ENCODE measurements at places on chromosomes 2 and 18.

DNA sequence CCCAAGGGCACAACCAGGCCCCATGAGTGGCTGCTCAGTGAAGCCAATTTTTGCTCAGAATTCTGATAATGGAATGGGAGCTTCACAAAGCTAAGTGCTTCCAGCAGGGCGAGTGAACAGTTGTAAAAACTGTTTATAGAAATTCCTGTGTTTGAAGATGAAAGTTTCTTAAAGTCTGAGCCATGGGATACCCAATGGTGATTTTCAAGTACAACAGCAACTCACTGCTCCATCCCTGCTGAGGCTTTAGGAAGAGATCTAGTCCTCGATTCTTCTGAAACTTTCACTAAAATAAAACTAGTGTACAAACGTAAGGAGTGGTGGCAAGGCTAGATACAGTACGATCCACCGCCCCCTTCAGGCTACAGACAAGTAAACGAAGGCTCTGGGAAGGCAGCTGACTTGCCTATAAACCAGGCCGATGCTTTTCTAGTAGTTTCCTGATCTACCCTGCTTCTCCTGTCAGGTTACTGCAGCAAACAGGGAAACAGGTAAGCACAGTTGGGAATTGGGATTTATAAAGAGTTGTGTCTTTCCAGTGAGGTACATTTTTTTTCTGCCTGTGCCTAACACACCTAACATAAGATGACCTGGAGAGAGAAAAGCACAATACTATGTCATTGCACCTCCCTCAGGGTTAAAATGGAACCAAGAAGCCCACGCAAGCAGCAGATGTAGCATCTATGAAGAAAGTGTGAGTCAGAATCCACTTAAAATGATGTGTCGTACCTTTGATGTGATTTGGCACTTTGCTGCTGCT lies 108.7 kb downstream of the UXS1 start:
- DNase-seq: no peak

DNA sequence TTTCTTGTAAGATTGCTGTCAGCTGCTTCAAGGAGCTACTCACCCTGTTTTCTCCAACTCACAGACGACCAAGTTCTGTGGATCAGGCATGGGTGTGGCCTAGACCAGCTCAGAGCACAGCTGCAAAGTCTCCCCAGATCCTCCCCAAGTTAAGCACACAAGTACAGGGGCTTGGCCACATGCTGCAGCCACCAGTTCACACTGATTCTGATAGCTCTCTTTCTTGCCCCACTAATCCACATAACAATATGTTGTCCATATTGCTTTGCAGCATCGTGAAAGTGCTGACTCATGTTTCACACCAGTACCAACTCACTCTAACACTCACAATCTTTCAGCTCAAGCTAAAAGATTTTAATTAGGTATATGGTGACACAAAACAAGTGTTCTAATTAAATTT lies 437.0 kb downstream of the PARD3B start:
- DNase-seq: no peak

DNA sequence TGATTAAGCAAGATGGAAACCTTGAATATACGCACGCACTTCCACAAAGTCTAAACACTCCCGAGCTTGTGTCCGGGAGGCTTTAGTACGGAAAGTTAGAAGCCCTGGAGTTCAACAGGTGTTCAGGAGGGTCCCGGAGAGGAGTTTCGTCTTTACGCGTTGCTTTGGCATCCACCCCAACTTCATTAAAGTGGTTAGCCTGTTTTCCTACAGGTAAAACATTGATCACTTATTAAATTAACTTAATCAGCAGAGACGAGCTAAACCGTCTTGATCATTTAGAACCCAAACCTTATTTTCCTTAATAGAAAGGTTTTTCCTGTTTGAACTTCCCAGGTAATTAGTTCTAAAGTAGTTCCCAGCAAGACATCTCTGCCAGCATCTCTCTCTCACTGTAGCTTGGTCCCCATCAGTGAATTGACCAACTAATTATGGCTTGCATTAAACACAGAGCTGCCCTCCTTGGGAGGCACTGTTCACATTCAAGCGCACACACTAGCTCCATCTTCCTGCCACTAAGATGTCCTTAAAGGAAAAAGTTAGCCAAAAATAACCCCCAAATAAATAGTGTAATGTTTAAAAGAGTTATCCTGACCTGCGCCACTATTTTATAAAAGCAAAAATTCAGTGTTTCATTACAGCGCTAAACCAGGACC lies 1.4 kb downstream of the NPAS2 start:
- no peak for DNase-seq

- DNase-seq: no peak
These were observed 744.9 kb downstream of the ERBB4 start for GRCh38 chr2:211793690-211794089.

DNA sequence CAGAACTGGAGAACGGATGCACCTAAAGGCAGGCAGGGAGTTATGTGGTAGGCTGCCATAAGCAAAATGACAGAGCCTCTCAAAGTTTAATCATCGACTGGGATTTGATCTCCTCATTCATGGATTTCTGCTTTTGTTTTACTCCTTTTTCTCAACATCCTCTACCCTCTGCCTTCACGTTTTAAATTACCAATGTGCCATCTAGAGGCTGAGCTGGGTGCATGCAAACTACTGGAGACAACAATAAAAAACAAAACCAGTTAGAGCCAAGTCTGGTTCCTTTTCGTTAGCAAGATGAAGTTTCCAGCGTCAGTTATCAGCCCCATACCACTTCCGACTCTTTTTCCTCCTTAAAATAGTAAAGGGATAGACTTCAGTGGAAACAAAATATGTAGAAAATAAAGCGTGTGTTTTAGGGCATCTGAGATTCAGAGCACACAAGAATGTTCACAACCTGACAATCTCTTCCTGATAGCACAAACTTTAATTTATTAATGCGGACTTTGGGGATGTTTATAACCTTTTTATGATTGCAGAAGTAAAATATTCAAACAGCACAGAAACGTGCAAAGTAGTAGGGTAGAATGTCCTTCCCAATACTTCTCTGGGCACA lies 117.0 kb downstream of the LAMA1 start:
- no peak for DNase-seq

GRCh38 chr2:215363039-215363438 lies 51.2 kb downstream of the ATIC start:
- no peak for DNase-seq

- no peak for DNase-seq
These were observed 54.4 kb downstream of the RAB31 start for GRCh38 chr18:9762526-9762925.

DNA sequence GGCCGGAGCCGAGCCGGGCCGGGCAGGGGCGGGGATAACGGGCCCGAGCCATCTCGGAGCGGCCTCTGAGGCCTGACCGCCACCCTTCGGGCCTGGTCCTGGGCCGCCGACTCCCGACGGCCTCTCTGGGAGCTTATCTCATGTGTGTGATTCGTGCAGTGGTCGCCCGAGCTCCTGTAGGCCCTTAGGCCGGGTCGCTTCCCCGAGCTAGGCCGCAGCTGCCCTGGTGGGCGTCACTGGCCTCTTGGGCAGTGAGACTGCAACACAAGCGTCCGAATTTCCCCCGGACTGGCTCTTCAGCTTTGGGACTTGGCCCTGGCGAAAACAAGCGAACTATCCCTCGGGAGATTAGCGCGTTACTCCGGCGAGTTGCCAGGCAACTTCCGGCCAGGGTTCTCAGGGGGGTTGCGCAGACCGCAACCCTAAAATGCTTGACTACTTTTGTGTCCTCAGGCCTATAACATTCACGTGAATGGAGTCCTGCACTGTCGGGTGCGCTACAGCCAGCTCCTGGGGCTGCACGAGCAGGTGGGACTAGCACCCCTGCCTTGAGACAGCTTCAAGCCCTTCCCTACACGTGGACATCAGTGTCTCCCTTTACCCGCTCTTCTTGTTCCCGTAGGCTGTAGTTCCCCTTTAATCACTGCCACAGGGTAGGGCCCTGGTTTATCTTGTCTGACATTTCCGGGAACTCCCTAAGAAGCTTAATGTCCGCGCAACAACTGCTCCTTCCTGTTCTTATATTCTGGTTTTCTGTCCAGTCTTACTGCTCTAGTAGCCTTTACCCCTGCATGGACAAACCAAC lies 602 bp downstream of the SNX17 start:
- no peak for DNase-seq

DNA sequence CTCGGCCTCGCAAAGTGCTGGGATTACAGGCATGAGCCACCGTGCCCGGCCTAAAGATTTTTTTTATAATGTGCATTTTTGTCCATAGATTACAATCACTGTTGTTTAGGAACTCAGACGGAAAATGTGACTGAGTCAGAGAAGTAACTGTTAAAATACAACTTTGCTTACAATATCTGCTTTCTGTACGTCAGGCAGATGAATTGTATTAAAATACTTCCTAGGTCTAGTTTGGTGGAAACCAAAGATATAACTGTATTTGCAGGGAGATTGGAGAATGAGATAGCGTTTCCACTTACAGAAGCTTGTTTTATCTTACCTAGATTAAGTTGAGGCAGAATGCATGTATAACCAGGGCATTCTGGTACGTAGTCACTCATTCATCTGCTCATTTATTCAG lies 36.7 kb downstream of the ASAP2 start:
- DNase-seq: no peak

- no peak for DNase-seq
These were observed 3.9 kb downstream of the KRTCAP3 start for GRCh38 chr2:27446057-27446456.

GRCh38 chr2:61910603-61911002 lies 5.1 kb downstream of the COMMD1 start:
- no peak for DNase-seq

DNA sequence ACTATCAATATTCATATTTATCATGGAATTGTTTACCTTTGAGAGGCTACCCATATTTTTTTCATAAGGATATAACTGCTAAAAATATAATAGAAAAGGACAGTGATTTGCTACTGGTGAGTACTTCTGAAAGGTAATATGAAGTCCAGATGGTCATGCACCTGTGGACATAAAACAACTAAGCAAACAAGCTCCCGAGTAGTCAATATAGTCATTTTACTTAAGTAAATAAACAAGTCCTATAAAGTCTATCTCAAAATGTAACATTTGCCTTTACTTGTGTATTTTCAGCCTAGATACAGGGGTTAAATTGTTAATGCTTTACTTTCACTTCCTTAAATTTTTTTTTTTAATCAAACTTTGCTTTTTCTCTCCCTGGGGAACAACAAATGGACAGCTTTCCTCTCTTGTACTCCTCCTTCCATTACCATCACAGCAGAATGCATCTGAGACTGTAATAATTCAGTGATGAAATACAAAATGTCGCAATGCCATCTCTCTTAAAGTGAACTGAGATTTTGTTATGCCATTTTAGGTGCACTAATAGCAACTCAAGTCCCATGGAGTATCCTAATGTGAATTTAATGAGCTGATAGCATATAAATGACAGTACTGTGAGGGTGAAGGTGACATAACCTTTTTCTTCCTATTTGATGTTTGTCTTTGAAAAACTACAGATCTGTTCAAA lies 1325.4 kb upstream of the ZEB2 start:
- DNase-seq: no peak

DNA sequence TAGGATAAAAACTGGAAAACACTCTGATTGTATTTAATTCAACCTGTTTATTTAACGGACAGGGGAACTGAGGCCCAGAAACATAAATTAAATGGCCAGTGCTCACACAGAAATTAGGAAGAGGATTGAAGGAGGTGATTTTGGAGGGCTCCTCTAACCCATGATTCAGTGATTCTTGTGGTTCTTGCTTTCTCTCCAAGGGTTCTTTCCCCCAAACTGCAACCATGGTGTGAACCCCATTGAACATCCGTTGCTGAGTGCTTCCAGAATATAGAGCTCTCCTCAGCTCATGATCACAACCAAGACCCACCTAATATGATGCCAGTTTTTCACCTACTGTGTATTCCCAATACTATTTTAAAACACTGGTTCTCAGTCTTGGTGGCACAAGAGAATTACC lies 41.4 kb downstream of the BMP10 start:
- no peak for DNase-seq

DNA sequence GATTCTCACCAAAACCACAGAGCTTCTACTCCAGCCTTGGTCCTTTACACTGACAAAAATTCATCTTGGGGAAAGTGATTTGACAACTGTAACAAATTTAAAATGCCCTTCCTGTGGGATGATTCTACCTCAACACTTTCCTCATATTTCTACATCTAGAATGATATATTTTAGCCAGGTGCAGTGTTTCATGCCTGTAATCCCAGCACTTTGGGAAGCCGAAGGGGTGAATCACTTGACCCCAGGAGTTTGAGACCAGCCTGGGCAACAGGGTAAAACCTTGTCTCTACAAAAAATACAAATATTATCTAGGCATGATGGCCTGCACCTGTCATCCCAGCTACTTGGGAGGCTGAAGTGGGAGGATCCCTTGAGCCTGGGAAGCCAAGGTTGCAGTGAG lies 408.6 kb downstream of the CDH7 start:
- no peak for DNase-seq

GRCh38 chr2:224175538-224175937 lies 136.5 kb upstream of the SERPINE2 start:
- DNase-seq: no peak

- no peak for DNase-seq
These were observed 98.2 kb upstream of the EPAS1 start for GRCh38 chr2:46198966-46199365.

DNA sequence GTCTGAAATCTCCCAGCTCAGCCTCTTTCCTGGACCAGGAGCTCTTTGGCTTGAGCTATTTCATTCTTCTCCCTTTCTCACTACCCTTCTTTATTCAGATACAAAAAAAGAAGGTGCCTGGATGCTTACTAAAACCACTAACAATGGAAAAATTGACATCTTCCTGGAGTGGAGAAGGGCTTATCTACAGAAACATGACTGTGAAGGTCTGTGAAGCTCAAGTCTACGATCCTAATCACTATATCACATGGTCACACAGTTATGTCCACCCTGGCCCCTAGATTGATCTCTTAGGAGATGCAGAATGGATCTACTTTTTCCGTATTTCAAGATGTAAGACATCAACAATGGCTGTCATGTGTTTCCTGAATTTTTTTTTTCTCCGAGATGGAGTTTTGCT lies 5.7 kb upstream of the KRCC1 start:
- DNase-seq: no peak

- no peak for DNase-seq
These were observed 45.0 kb upstream of the CYTIP start for GRCh38 chr2:157488877-157489276.

DNA sequence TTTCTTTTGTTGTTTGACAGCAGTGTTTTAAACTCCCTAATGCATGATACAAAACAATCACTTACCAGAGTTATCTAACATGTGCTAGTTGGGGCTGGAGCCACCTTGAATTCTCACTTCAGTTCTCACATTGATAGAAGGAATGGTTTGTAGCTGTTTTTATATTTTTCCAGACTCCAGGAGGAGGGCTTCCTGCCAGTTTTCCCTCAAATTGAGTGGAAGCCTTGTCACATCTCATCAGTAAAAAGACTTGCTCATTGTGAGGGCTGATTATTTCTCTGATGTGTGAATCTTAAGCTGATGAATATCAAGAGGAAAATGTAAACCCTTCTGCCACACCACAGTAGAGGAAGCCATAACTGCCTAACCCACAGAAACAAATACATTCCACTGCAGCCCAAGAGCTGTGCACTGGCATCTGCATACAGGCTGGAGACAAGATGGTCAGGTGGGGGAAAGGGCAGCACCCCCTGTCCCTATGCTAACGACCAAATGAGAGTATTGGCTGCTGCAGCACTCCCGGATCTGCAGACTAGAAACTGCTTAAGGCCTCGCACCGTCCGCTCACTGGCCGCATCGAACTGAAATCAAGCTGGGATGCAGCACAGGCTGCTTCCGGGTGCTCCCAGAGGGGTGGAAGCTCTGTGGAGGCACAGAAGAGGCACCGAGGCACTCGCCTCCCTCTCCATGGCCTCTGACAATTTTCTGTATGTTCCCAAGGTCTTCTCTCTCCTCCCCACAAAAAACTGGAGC lies 73.7 kb upstream of the TPO start:
- no peak for DNase-seq

GRCh38 chr2:109170645-109171044 lies 41.6 kb downstream of the SH3RF3 start:
- DNase-seq: no peak
